ENCODE measurements at places on chromosomes 2 and 18. TPM values are rescaled to one million over a fixed set of nuclear protein-coding genes. Genes with fewer than 3 reads are reported as not detected.
A peak's percentile ranks its signal among the peaks of the same experiment; 100 is the strongest.

DNA sequence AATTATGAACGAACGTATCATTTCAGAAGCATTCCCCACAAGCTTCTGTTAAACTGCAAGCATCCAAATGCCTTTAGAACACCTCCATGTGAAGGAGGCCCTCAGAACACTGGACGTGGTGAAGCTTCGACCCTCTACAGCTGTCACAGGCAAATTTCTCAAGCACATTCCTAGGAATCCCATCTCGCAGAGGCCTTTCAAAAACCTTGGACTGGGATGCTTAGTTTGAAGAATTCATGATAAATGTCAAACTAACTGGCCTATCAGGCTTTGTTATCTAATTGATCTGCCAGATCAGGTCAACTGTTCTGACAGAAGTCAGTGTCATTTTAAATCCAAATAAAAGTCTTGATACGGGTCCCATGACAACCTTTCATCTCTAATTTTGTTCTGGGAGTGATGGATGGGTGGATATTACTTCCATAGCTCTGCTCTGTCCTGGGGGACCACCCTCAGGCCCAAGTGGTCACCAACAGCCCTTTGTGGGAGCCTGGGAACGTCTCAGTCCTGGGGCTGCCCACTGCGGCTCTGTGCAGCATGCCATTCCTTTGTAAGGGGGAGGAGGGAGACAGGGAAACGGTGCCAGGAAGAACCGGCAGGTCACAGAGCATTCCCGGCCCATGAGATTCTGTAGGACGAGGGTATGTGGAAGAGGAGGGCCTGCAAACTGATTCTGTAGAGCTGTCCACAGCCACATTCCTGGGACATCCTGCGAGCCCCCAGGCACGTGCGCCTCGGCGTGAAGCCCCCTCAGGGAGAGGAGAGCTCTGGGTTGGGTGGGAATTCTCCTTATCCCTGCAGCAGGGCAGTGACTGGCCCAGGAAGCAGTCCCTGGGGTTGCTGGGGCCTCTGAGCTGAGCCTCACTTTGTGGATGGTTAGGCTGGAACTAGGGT is 59.1 kb upstream of the PXDN start:
- H3K4me3 ChIP-seq: no peak overlapping the region
- DNase-seq: no peak
- H3K36me3 ChIP-seq: no peaks in the 10 kb centered on the region
- H3K27ac ChIP-seq: no peak overlapping the region
- no peaks in the 10 kb centered on the region for H3K4me1 ChIP-seq
- H3K27me3 ChIP-seq: peaks cover 20% of the 10 kb centered on the region

DNA sequence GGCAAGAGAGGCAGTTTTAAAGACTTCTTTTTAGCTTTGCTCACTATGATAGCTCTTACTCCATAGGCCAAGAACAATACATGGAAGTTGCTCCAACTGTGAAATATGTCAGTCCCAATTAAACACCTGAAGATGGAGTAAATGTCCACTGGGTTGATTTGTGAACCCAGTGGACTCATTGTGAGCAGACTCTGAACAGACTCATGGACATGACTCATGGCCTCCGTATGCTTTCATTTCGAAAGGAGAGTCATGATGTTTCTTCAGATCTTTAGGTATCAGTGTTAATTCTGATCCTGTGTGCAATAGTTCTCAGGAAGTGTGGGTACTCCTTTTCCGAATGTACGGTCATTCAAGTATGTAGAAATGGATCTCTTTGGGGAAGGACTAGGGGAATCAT is 5.4 kb upstream of the CWC22 start:
- H3K4me1 ChIP-seq: no peaks in the 10 kb centered on the region
- no peak overlapping the region for H3K4me3 ChIP-seq
- H3K27me3 ChIP-seq: no peaks in the 10 kb centered on the region
- H3K36me3 ChIP-seq: no peaks in the 10 kb centered on the region

DNA sequence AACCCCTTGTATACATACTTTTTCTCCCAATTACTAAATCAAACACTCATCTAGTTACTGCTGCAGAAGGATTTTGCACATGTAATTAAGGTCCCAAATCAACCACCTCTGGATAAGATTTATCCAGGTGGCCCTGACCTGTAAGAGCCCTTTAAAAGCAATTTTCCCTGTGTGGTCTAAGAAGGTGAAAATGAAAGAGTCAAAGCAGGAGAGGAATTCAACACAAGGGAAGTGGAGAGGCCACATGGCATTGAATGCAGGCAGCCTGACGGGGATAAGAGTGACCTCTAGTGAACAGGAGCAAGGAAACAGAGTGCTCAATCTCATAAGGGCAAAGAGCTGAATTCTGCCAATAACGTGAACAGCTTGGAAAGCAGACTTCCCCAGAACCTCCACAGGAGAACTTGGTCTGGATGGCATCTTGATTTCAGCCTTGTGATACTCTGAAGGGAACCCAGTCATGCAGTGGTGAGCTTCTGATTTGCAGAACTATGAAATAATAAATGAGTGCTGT is 27.2 kb downstream of the PPP3R1 start:
- peak; percentile 41 for DNase-seq
- H3K4me3 ChIP-seq: no peak overlapping the region
- no peaks in the 10 kb centered on the region for H3K27me3 ChIP-seq
- H3K36me3 ChIP-seq: no peaks in the 10 kb centered on the region
- H3K4me1 ChIP-seq: peaks cover 34% of the 10 kb centered on the region

DNA sequence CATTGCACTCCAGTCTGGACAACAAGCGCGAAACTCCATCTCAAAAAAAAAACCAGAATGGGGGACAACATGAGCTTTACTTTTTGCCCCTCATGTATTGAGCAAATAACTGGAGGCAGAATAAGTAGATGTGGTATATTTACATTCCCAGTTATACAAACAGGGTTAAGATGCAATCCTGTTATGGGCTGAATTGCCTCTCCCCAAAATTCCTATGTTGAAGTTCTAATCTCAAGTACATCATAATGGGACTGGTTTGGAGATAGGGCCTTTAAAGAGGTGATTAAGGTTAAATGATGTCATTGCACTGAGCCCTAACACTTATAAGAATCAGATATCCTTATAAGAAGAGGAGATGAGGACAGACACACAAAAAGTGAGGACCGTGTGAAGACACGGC is 319.8 kb upstream of the KLHL29 start:
- no peak overlapping the region for H3K27ac ChIP-seq
- no peak for DNase-seq
- H3K4me3 ChIP-seq: no peak overlapping the region
- no peaks in the 10 kb centered on the region for H3K36me3 ChIP-seq
- H3K27me3 ChIP-seq: peaks cover under 1% of the 10 kb centered on the region
- no peaks in the 10 kb centered on the region for H3K4me1 ChIP-seq

- no peak overlapping the region for H3K4me3 ChIP-seq
- no peaks in the 10 kb centered on the region for H3K27me3 ChIP-seq
- H3K27ac ChIP-seq: no peak overlapping the region
- H3K4me1 ChIP-seq: peaks cover 6% of the 10 kb centered on the region
- no peak for DNase-seq
Measured at GRCh38 chr2:10036095-10036884, 7.1 kb upstream of the KLF11 start.

DNA sequence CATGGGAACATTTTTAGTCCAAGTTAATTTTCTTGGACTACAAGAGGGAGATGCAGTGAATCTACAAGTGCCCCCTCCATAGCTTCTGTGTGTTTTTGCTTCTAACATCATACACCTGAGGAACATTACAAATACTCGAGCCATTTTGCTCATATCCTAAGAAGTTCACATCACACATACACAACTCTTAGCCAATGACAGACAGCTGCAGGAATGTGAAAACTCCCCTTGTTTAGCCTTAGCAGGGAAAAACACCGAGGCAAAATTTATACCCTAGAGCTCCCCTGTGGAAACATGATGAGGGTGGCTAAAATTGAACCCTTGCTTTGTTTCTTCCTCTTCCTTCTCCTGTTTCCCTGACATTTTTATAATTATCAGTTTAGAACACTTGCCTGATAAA is 928.3 kb upstream of the NRXN1 start:
- H3K36me3 ChIP-seq: no peaks in the 10 kb centered on the region
- no peak overlapping the region for H3K27ac ChIP-seq
- H3K4me3 ChIP-seq: no peak overlapping the region
- DNase-seq: no peak

- H3K27me3 ChIP-seq: no peaks in the 10 kb centered on the region
- H3K4me1 ChIP-seq: peaks cover 8% of the 10 kb centered on the region
- DNase-seq: no peak
- no peak overlapping the region for H3K4me3 ChIP-seq
Measured at GRCh38 chr2:123747326-123747725, 277.8 kb upstream of the CNTNAP5 start.

DNA sequence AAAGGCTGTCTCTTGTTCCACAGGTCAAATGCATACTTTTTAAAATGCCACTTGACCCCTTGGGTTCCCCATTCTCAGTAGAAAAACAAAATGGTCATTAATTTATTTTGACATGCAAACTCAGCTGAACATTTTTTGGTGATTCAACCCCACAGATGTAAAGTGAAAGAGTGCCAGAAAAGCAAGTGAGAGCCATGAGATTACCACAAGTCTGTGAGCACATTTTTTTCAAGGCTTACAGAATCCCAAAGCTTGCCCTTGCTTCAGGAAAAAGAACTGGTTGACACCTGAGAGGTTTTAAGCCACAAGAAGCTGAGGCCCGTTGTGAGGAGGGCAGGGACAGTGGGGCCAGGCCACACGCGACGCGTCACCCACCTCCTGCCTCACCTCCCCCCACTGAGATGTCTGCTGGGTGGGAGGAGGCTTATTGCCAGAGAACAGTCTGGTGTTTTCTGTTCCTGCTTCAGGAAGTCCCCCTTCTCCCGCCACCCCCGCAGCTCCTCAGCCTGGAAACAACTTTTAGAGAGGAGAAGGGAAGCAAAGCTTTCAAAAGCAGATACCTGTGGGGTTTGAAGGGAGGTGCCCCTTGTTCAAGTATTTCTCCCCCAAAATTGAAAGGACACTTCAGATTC is 70.4 kb upstream of the CYP1B1 start:
- no peaks in the 10 kb centered on the region for H3K36me3 ChIP-seq
- no peak for DNase-seq
- H3K27ac ChIP-seq: peak overlapping the region; percentile 32
- no peaks in the 10 kb centered on the region for H3K4me1 ChIP-seq
- no peaks in the 10 kb centered on the region for H3K27me3 ChIP-seq
- H3K4me3 ChIP-seq: no peak overlapping the region

- no peak for DNase-seq
- H3K4me3 ChIP-seq: no peak overlapping the region
- no peak overlapping the region for H3K27ac ChIP-seq
- H3K36me3 ChIP-seq: no peaks in the 10 kb centered on the region
- peaks cover 15% of the 10 kb centered on the region for H3K4me1 ChIP-seq
- H3K27me3 ChIP-seq: no peaks in the 10 kb centered on the region
Measured at GRCh38 chr2:85158559-85159273, 25.5 kb downstream of the TCF7L1 start.

DNA sequence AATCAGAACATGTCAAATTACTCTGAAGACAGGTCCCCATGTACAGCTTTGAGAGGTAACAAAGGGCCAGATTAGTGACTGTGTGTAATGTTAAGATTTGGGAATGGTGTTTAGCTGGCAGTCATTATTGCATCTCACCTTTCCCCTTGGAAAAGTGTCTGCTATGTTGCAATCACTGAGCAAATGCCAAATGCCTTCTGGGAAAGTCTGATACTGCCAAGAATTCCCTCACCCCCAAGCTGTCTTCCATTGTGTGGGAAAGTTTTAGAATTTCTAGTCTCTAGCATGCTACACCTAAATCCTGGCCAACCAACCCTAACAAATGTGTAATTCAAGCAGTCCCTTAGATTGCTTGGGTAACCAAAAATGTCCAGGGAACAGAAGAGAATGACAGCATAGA is 13.6 kb upstream of the PELI1 start:
- H3K4me1 ChIP-seq: peaks cover 7% of the 10 kb centered on the region
- no peaks in the 10 kb centered on the region for H3K27me3 ChIP-seq
- H3K4me3 ChIP-seq: no peak overlapping the region
- H3K36me3 ChIP-seq: no peaks in the 10 kb centered on the region
- peak; percentile 78 for DNase-seq
- no peak overlapping the region for H3K27ac ChIP-seq

DNA sequence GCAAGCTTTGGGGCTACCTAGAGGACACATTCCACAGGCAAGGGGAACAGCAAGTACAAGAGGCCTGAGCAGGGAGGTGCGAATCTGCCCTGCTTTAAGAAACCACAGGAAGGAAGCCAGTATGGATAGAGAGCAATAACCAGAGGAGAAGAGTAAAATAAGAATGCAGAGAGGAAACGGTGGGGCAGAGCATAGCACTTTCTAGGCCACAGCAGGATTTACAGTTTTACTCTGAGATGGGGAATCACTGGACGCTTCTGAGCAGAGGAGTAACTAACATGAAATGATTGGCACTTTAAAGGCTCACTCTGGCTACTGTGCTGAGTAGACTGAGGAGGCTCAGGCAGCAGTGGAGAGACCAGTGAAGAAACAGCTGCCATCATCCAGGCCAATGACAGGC is 23.8 kb downstream of the AAK1 start:
- H3K27me3 ChIP-seq: no peaks in the 10 kb centered on the region
- H3K4me1 ChIP-seq: peaks cover 39% of the 10 kb centered on the region
- H3K4me3 ChIP-seq: no peak overlapping the region
- peak overlapping the region; percentile 51 for H3K27ac ChIP-seq
- no peaks in the 10 kb centered on the region for H3K36me3 ChIP-seq

- H3K27ac ChIP-seq: no peak overlapping the region
- peak; percentile 87 for DNase-seq
- no peaks in the 10 kb centered on the region for H3K4me1 ChIP-seq
- H3K4me3 ChIP-seq: no peak overlapping the region
- H3K27me3 ChIP-seq: no peaks in the 10 kb centered on the region
Measured at GRCh38 chr2:30072250-30072842, 74.5 kb upstream of the YPEL5 start.

- no peaks in the 10 kb centered on the region for H3K4me1 ChIP-seq
- no peaks in the 10 kb centered on the region for H3K27me3 ChIP-seq
- H3K4me3 ChIP-seq: no peak overlapping the region
- H3K36me3 ChIP-seq: no peaks in the 10 kb centered on the region
- no peak overlapping the region for H3K27ac ChIP-seq
- DNase-seq: peak; percentile 21
Measured at GRCh38 chr2:28165087-28165635, 227.5 kb upstream of the FOSL2 start.

DNA sequence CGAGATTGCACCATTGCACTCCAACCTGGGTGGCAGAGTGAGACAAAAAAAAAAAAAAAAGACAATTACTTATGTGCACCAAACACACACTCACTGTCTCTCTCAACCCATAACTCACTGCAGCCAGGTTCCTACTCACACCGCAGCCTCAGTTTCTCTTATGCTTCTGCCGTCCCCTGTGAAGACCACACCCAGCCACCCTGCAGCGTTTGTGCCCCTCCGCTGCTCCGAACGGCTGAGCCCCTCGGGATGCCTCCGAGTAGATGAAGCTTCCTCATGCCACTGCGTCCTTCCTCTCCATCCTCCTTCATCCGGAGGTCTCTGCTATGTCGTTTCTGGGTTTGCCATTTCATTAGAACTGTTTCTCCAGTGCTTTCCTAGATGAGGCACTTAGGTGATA is 160.1 kb downstream of the TWIST2 start:
- H3K27ac ChIP-seq: no peak overlapping the region
- H3K4me1 ChIP-seq: no peaks in the 10 kb centered on the region
- no peaks in the 10 kb centered on the region for H3K27me3 ChIP-seq
- H3K4me3 ChIP-seq: no peak overlapping the region

- H3K27ac ChIP-seq: no peak overlapping the region
- H3K4me3 ChIP-seq: no peak overlapping the region
- no peaks in the 10 kb centered on the region for H3K36me3 ChIP-seq
- no peaks in the 10 kb centered on the region for H3K4me1 ChIP-seq
- no peak for DNase-seq
Measured at GRCh38 chr2:113974727-113975126, 84.8 kb downstream of the ACTR3 start.

The LINC00305 gene
- 0.21 TPM for total RNA-seq

The COLEC11 gene
- total RNA-seq: 5.4 TPM

The TUBB8B gene
- not detected for total RNA-seq

The GAL3ST2 gene
- 0.18 TPM for total RNA-seq

The ITGB6 gene
- 0.12 TPM for total RNA-seq

The GALNT5 gene
- total RNA-seq: 2.4 TPM

The CDH7 gene
- total RNA-seq: 0.74 TPM

Data from cardiac muscle cell (in vitro differentiated cells and primary cell).